ENCODE measurements at places on chromosomes 11 and 22.

GRCh38 chr11:68093565-68093964 lies 27.6 kb downstream of the CHKA start:
- DNase-seq = no peak

DNA sequence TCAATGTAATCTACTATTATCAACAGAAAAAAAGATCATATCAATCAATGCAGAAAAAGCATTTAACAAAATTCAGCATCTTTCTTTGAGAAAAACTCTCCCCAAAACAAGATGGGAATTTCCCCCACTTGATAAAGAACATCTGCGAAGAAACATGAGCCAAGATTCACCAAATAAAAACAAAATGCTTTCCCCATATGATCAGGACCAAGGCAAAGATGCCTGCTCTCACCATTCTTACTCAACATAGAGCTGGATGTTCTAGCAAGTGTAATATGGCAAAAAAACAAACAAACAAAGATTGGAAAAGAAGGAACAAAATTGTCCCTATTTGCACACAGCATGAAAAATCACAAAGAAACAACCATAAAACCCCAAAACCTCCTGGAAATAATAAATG lies 23.4 kb downstream of the SHANK2 start:
- DNase-seq = no peak

GRCh38 chr11:94840209-94840608 lies 72.1 kb downstream of the AMOTL1 start:
- DNase-seq = no peak

GRCh38 chr11:4511282-4512245 lies 29.1 kb downstream of the OR52K1 start:
- DNase-seq = no peak

GRCh38 chr22:38987171-38987895 lies 5.2 kb downstream of the APOBEC3B start:
- DNase-seq = no peak

DNA sequence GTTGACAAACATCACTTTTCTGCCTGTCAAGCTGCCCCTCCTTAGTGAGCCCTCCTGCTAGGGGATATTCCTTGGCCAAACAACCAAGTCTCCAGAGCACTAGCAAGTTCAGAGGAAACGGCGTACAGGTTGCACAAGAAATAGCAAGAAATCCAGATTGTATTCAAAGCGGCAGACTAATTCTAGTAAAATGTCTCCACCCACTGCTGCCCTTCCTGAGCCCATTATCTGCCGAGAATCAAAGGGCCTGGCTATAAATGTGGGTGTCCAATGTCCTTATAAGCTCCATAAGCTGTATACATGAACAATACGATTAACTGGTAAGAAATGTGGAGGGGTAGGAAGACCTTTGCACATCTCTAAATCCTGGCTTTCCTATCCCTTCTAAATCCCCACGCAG lies 44.0 kb upstream of the AKIP1 start:
- peak; percentile 40 for DNase-seq

Measured in HCEC 1CT (cell line).